Naive thymus-derived CD8-positive, alpha-beta T cell (primary cell): ENCODE measurements at places on chromosomes 6 and 20. TPM values are rescaled to one million over a fixed set of nuclear protein-coding genes. Genes with fewer than 3 reads are reported as not detected.

Gene REM1
- not detected for total RNA-seq

Gene SCUBE3
- 0.05 TPM for total RNA-seq

- DNase-seq: no peak
These were observed 447 bp downstream of the MCM3 start for GRCh38 chr6:52284131-52284459.

- peak; percentile 31 for DNase-seq
These were observed 109.0 kb downstream of the HFE start for GRCh38 chr6:26195924-26196845.

- no peak for DNase-seq
These were observed 91.6 kb upstream of the FAM184A start for GRCh38 chr6:119170103-119170446.

DNA sequence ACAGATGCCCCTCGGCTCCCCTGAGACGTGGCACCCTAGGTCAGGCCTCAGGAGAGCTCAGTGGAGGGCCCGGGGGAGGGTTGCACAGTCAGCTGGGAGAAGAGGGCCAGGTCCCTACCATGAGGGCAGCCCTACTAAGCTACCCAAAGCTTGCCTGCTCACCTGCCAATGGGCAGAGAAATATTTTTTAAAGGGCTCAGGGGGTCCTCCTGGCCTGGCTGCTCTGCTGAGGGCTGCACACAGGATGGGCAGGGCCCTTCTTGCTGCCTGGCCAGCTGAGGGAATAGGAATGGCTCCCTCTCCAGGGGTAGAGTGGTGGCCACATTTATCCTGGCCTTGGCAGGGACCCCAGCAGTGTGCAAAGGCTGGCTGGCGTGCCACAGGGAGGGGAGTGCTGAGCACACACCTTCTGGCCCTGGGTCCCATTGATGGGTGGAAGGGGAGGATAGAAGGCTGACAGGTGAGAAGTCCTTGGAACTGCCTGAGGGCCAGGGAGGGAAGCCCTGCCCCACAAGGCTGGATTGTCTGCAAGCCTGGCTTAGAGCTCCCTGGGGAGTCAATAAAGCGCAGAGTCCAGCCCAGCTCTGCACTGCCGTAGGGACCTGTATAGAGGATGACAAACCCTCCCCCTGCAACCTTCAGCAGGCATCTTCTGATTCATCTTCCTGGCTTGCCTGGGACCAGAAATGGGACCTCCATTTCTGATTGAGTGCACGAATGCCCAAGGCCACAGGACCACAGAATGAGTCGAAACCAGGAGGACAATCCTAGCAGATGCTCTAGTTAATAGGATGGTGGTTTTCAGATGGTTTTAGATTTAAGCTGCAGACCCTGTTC, 62.1 kb downstream of the NOL4L start:
- DNase-seq: no peak

Gene CTSZ
- total RNA-seq: 19.1 TPM

- no peak for DNase-seq
These were observed 48.8 kb downstream of the NOX3 start for GRCh38 chr6:155406801-155407200.

GRCh38 chr20:1866834-1867233, 28.4 kb upstream of the SIRPA start:
- DNase-seq: no peak

GRCh38 chr6:154872542-154873114, 122.5 kb upstream of the TIAM2 start:
- DNase-seq: no peak

- DNase-seq: no peak
These were observed 94.4 kb upstream of the FAM184A start for GRCh38 chr6:119172824-119173223.

GRCh38 chr6:139472351-139473015, 98.0 kb upstream of the CITED2 start:
- no peak for DNase-seq

DNA sequence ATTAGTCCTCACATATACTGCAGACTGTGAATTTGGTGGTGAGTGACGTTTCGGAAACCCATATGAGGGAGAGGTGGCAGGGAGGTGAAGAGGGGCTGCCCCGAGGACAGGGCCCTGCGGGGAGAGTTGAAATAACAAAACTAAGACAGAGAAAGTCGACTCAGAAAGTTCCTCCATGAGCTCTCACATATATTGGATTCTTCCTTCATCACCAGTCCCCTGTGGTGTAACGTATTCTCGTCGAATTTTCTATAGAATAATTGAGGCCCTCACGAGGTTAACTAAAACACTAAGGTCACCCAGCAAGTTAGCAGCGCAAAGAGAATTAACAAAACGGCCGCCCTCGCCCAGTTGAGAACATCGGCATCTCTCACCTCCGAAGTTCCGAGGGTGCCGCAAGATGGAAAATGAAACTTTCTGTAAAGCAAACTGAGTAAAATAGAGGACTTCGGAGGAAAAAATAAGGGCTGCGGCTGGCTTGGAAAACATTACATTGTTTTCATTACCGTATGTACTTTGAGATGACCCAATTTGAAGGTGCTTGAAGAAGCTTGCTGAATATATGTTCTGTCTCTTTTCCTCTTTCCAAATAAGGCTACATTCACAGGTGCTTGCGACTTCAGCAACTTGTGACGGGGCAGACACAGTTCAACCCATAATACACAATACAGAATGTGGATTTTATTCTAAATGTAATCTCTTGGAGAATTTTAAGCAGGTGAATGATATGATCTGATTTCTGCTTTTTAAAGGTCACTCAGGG, 490.9 kb upstream of the JARID2 start:
- no peak for DNase-seq

Gene DEFB119
- total RNA-seq: not detected

Gene TCP11
- total RNA-seq: not detected

DNA sequence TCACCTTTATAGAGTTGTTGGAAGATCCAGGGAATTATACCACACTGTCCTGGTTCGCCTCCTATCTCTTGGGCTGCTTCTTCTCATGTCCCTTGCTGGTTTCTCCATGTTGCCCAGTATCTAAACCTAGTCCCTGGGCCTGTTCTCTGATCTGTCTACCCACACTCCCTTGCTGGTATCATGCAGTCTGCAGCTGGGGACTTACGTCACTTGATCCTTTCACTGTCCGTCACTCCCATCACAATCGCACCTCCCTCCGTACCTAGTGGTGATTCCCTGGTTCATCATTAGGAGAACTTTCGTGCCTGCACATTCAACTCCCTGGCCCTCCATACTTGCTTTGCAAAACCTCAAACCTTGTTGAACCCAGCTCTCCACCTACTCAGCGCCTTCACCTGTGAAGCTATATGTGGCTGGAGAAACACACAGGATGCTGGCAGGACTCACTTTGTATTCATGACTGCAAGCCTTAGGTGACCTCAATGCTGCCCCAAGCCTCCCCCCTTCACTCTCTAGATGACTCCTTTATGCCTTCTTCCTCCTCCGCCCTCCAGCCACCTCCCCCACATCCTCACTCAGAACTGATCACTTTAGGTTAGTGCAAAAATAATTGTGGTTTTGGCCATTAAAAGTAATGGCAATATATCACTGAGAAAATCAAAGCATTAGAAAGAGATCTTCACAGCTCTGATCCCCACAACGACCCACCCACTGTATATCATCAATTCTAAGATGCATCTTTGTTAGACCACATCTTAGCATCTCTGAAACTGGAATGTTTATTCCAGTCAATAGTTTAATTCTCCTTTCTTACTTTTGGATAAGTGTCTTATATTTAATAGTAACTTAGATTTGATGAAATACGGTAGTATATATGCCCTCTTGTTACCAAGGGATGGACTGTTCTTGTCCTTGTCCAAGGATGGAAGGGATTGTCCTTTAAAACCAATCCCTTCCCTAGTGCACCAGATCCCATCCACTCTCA, 26.4 kb downstream of the GDAP1L1 start:
- no peak for DNase-seq

- no peak for DNase-seq
These were observed 87.4 kb upstream of the BHLHE23 start for GRCh38 chr20:63093966-63094766.

- DNase-seq: no peak
These were observed 91.2 kb downstream of the PRSS35 start for GRCh38 chr6:83603551-83603950.

Gene ULBP1
- not detected for total RNA-seq

DNA sequence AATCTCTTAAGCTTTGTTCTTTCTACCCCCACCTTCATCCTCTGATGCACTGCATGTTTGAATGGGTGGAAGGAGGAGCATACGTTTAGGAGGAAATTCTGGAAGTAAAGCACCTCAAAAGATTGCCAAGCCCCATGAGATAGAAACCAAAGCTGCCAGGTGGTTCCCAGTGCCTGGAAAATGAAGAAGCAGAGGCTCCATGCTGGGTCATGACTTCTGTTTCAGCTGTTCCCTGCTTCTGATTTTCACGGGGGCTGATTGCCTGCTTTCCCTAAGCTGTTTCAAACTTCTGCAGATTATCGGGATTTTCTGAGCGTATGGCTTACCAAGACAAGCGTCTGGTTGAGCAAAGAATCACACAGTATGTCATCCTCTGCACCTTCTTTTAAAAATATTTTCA, 87.5 kb upstream of the SYNDIG1 start:
- DNase-seq: no peak
